Naive thymus-derived CD4-positive, alpha-beta T cell (primary cell): ENCODE measurements at places on chromosomes 13 and 19. TPM values are rescaled to one million over a fixed set of nuclear protein-coding genes. Genes with fewer than 3 reads are reported as not detected.

The GZMM gene
- total RNA-seq, result 31.5 TPM

The FCGBP gene
- total RNA-seq, result 118 TPM

The NXNL1 gene
- total RNA-seq, result not detected

DNA sequence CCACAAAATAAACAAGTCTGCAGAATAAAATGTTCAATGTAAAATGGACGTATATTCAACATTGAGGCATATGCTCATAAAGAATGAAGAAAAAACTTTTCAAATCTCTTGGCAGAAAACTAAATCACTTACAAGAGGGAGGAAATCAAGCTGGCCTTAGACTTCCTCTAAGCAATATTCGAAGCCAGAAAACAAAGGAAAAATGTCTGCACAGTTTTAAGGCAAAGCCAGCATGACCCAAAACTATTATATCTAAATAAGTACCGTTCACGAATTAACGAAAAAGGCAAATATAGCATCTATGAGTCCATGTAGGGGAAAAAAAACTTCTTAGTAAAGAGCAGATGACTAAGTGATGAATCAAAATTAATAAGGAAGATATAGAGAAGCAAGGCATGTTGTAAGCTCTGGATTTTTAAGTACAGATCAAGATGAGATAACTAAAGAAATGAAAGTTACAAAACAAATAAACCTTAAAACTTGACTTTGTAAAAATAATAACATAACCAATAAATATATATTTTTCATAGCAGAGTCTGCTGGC, 101.3 kb downstream of the KCNRG start:
- H3K27ac ChIP-seq, result no peak overlapping the region
- DNase-seq, result no peak
- no peaks in the 10 kb centered on the region for H3K36me3 ChIP-seq
- no peak overlapping the region for H3K4me3 ChIP-seq

GRCh38 chr19:17948514-17948900, 15.7 kb downstream of the CCDC124 start:
- peak overlapping the region; percentile 41 for H3K4me3 ChIP-seq
- no peak for DNase-seq
- peak overlapping the region; percentile 99 for H3K27ac ChIP-seq

GRCh38 chr13:23778002-23778652, 111.1 kb downstream of the MIPEP start:
- H3K4me3 ChIP-seq, result no peak overlapping the region
- H3K4me1 ChIP-seq, result no peaks in the 10 kb centered on the region
- H3K36me3 ChIP-seq, result no peaks in the 10 kb centered on the region
- H3K27ac ChIP-seq, result no peak overlapping the region

- H3K27me3 ChIP-seq, result no peaks in the 10 kb centered on the region
- H3K27ac ChIP-seq, result no peak overlapping the region
- no peak for DNase-seq
- no peak overlapping the region for H3K4me3 ChIP-seq
- no peaks in the 10 kb centered on the region for H3K36me3 ChIP-seq
Observed at GRCh38 chr13:70723732-70724131, 615.5 kb upstream of the KLHL1 start.

GRCh38 chr19:313988-314815, 23.0 kb upstream of the PLPP2 start:
- H3K4me1 ChIP-seq, result no peaks in the 10 kb centered on the region
- no peak for DNase-seq
- no peaks in the 10 kb centered on the region for H3K36me3 ChIP-seq
- no peak overlapping the region for H3K27ac ChIP-seq

DNA sequence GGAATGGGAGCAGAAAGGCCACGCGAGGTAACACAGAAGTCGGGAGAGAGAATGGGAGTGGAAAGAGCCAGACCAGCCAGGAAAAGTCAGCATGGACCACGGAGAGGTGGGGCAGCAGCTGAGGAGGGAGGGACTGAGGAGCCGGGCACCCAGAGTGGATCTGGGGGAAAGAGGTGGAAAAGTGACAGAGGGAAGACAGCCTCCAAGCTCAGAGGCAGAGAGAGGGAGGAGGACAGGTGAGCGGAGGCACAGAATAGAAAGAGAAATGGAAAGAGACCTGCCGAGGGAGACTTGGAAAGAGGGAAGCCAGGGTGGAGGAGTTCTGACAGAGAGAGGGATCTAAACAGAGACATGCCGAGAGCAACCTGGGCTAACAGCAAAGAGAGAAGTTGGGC, 1.6 kb downstream of the GRIK5 start:
- no peak overlapping the region for H3K27ac ChIP-seq
- no peaks in the 10 kb centered on the region for H3K27me3 ChIP-seq
- no peak for DNase-seq
- no peaks in the 10 kb centered on the region for H3K36me3 ChIP-seq
- H3K4me3 ChIP-seq, result no peak overlapping the region

GRCh38 chr13:94978516-94978915, 266.2 kb upstream of the SOX21 start:
- H3K4me3 ChIP-seq, result no peak overlapping the region
- no peaks in the 10 kb centered on the region for H3K4me1 ChIP-seq
- no peaks in the 10 kb centered on the region for H3K27me3 ChIP-seq
- H3K36me3 ChIP-seq, result no peaks in the 10 kb centered on the region
- no peak overlapping the region for H3K27ac ChIP-seq
- DNase-seq, result no peak
